ENCODE measurements at places on chromosomes 16 and 17.

DNA sequence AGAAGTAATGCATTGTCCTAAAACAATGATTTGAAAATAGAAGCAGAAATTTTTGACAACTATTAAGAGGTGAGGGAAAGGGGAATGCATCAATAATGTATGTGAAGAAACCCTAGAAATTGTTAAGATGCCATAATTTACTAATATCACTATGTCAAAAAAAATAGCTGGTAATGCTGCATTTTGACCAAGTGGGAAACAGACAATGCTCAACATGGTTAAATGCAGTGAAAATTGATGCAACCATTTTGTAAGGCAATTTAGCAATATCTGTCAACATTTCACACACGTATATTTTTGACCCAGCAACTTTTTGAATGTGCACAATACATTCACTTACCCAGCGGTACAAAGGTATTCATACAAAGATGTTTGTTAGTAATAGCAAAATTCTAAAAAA lies 381.6 kb downstream of the CDH11 start:
- DNase-seq: no peak

- DNase-seq: no peak
These were observed 129.5 kb downstream of the SOCS1 start for GRCh38 chr16:11126399-11127054.

GRCh38 chr17:69424287-69425041 lies 10.0 kb downstream of the MAP2K6 start:
- DNase-seq: no peak

DNA sequence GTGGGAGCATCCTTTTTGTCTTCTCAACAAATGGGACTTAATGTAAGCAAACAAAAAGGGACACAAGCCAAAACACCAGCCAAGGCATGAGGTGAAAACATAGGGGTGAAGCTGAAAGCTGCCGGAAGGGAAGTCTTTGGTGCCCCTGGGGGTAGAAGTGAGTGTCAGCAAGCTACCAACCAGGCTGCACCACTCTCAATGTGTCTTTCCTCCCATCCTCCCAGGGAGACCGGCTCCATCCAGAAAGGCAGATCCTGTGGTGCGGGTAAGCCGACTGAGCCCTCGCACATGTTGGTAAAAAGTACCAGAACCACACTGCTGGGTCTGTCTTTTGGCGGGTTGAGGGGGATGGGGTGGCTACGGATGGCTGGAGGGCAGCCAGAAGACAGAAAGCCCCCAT lies 52.0 kb upstream of the SREBF1 start:
- no peak for DNase-seq

DNA sequence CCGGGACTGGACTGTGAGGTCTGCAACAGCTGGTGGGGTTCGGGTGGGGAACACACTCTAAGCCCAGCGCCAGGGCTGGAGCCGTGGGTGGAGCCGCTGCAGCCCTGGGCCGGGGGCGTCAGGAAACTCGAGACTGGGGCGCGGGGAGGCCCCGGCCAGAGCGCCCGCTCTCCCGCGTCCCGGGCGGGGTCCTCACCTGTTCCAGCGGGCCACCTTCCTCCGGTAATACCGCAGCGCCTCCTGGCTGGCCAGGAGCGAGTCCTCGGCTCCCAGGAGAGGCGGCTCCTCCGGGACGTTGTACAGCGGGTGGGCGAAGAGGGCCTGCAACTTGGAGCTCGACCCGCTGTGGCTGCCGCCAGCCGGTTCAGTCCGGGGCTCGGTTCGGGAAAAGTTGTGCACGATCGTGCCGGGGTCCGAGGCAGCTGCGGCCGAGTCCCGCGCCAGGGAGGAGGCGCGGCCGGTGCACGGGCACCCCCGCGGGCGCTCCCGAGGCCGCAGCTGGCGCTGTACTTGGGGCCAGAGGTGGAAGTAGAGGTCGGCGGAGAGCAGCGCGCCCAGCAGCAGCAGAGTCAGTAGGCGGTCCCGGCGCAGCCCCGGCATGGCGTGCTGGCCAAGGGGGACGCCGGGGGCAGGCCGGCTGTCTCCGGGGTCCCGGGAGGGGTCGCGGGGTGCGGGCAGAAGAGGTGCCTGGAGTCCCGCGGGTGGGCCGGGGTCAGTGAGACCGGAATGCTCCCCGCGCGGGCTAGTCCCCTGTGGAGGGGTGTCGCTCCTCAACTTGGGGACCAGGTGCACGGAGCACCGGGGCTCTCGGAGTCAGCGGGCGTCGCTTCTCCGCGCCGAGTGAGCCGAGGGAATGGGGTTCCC lies 868 bp downstream of the FAM20A start:
- DNase-seq: no peak
